ENCODE measurements at places on chromosomes 13 and 19. TPM values are rescaled to one million over a fixed set of nuclear protein-coding genes. Genes with fewer than 3 reads are reported as not detected.

DNA sequence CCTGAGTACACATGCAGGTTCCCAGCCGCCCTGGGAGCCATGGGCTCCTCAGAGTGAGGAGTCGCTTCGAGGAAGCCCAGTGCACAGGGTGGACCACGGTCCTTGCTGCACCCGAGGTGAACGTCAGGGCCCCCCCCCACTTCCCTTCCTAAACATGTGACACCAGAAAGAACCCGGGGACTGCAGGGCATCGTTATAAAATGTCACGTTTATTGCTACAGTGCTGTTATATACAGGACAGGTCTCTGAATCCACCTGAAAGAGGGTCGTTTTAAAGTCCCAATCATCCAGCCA, 3.8 kb upstream of the UQCR11 start:
- no peak for DNase-seq

DNA sequence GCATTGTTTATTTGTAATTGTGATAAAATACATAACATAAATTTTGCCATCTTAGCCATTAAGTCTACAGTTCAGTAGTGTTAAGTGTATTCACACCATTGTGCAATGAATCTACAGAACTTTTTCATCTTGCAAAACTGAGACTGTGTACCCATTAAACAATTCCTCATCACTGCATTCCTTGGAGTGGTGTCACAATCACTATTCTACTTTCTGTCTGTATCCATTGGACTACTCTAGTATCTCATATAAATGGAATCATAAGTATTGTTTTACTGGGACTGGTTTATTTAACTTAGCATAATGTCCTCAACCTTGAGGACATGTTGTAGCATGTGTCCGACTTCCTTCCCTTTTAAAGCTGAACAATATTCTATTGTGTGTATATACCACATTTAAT, 36.8 kb downstream of the UFM1 start:
- no peak for DNase-seq

Gene FXYD7
- total RNA-seq, result 9.0 TPM

Gene RXFP2
- not detected for total RNA-seq

Gene PABPC3
- 0.26 TPM for total RNA-seq

Gene ZNF555
- 7.8 TPM for total RNA-seq

Gene PRTN3
- total RNA-seq, result not detected

Gene FXYD1
- 6.8 TPM for total RNA-seq

All from H9 (cell line).